ENCODE measurements at places on chromosomes 7 and 10.

- DNase-seq, result no peak
- H3K27ac ChIP-seq, result peak overlapping the region; percentile 59
- peaks cover 54% of the 10 kb centered on the region for H3K36me3 ChIP-seq
- H3K4me3 ChIP-seq, result no peak overlapping the region
- no peaks in the 10 kb centered on the region for H3K27me3 ChIP-seq
- peaks cover 19% of the 10 kb centered on the region for H3K4me1 ChIP-seq
These were observed 2.6 kb downstream of the TBRG4 start for GRCh38 chr7:45108863-45109262.

- H3K27ac ChIP-seq, result no peak overlapping the region
- no peaks in the 10 kb centered on the region for H3K27me3 ChIP-seq
These were observed 691.8 kb downstream of the SUGCT start for GRCh38 chr7:40826411-40827221.

DNA sequence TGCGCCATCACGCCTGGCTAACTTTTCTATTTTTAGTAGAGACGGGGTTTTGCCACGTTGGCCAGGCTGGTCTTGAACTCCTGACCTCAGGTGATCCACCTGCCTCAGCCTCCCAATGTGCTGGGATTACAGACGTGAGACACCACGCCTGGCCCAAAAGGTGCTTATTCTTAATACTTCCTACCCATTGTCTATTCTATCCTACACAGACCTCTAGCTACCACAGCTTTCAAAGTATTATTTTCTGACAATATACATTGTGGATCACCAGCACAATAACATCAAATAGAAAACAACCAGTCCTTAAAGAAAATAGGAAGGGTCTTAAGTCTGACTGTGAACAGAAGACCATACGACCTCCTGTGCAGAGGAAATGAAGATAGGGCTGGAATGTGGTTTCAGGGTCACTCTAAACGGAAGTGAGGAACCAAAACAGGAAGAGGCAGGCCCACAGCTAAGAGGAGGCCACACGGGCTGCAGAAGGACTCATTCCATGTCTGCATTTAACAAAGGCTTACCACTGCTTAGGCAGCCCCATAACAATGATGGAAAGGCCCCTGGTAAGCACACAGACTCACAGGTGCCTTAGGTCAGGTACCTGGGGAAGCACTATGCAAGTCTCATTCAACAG lies 115.2 kb downstream of the ZFAND4 start:
- H3K27me3 ChIP-seq, result no peaks in the 10 kb centered on the region
- H3K4me3 ChIP-seq, result no peak overlapping the region
- H3K36me3 ChIP-seq, result peaks cover 8% of the 10 kb centered on the region
- no peak overlapping the region for H3K27ac ChIP-seq

- H3K4me3 ChIP-seq, result no peak overlapping the region
- no peaks in the 10 kb centered on the region for H3K36me3 ChIP-seq
- H3K27me3 ChIP-seq, result no peaks in the 10 kb centered on the region
These were observed 283.8 kb downstream of the C7orf25 start for GRCh38 chr7:42628054-42628453.

GRCh38 chr10:62178568-62178967 lies 90.1 kb downstream of the RTKN2 start:
- no peak overlapping the region for H3K27ac ChIP-seq
- no peaks in the 10 kb centered on the region for H3K36me3 ChIP-seq
- DNase-seq, result no peak
- peaks cover 3% of the 10 kb centered on the region for H3K4me1 ChIP-seq
- no peak overlapping the region for H3K4me3 ChIP-seq

DNA sequence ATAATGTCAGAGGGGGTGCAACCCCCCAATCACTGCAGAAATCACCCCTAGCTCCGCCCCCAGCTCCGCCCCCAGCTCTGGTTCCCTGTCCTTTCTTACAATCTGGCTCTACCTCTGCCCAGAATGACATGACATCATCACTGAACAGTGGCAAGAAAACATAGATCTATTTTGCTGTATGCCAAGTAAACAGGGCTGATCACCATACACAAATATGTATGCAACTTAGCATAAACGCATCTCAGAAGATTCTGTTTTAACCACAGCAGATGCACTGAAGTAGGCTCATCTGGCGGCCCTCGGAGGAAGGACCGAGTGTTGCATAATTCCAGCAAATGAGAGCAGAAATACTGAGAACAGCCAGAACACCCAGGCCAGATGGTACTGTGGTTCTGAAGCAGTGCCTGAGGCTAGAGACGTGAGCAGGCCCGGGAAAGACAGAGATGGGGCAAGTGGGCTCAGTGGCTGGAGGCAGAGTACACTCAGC lies 293.3 kb upstream of the KLF14 start:
- peak overlapping the region; percentile 50 for H3K27ac ChIP-seq
- H3K36me3 ChIP-seq, result no peaks in the 10 kb centered on the region
- no peaks in the 10 kb centered on the region for H3K27me3 ChIP-seq
- DNase-seq, result no peak
- no peak overlapping the region for H3K4me3 ChIP-seq

- H3K36me3 ChIP-seq, result no peaks in the 10 kb centered on the region
- no peaks in the 10 kb centered on the region for H3K4me1 ChIP-seq
- no peak overlapping the region for H3K27ac ChIP-seq
- no peak overlapping the region for H3K4me3 ChIP-seq
- H3K27me3 ChIP-seq, result no peaks in the 10 kb centered on the region
These were observed 143.0 kb upstream of the NRBF2 start for GRCh38 chr10:62990126-62990525.

- no peaks in the 10 kb centered on the region for H3K36me3 ChIP-seq
- DNase-seq, result peak; percentile 38
- no peak overlapping the region for H3K4me3 ChIP-seq
- H3K4me1 ChIP-seq, result no peaks in the 10 kb centered on the region
- peaks cover 20% of the 10 kb centered on the region for H3K27me3 ChIP-seq
These were observed 453.1 kb upstream of the MKI67 start for GRCh38 chr10:128579280-128579865.

GRCh38 chr10:60041489-60042133 lies 135.3 kb upstream of the CCDC6 start:
- H3K27ac ChIP-seq, result no peak overlapping the region
- H3K4me1 ChIP-seq, result no peaks in the 10 kb centered on the region

DNA sequence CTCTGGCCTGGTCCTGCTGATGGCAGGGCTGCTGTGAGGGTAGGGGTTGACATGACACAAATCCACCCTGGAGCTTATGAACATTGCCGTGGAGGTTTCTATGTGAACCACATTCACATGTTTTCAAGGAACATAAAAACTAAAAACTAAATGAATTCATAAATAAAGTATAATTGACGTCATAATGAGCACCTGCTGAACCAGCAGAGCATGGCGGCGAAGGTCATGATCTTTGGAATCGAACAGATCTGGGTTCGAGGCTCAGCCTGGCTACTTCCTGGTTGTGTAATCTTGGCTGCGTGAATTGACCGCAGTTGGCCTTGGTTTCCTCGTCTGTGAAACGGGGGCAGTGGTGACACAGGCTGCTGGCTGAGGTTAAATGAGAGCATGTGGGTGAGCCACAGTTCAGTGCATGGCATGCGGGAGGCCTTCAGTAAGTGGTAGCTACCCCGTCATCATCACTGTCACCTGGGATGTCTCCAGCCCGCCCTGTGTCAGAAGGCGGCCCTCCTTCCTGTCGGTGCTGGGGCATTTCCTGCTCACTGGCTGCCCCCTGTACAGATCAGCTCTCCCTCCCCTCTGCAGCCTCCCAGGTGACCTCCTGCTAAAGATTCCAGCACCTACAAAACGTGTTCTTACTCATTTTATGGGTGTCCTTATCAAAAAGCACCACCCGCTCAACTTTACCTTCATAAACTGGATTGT lies 190.3 kb upstream of the SHH start:
- H3K36me3 ChIP-seq, result no peaks in the 10 kb centered on the region
- H3K27ac ChIP-seq, result no peak overlapping the region
- no peak for DNase-seq
- H3K27me3 ChIP-seq, result no peaks in the 10 kb centered on the region

GRCh38 chr7:101436221-101436735 lies 73.6 kb downstream of the COL26A1 start:
- no peak overlapping the region for H3K4me3 ChIP-seq
- H3K27ac ChIP-seq, result no peak overlapping the region
- H3K36me3 ChIP-seq, result no peaks in the 10 kb centered on the region

Measured in common myeloid progenitor, CD34-positive (primary cell).